Activated CD4-positive, alpha-beta T cell treated with anti-CD3 and anti-CD28 coated beads, Interleukin-2, amount 10 ng/mL, durations not matched to agents 7 days and 5 days (primary cell): ENCODE measurements at places on chromosomes 4 and X. TPM values are rescaled to one million over a fixed set of nuclear protein-coding genes. Genes with fewer than 3 reads are reported as not detected.

- H3K27ac ChIP-seq, result no peak overlapping the region
These were observed 75.8 kb upstream of the CCDC160 start for GRCh38 chrX:134161162-134161561.

GRCh38 chrX:150482537-150483206 lies 85.7 kb upstream of the MTM1 start:
- DNase-seq, result peak; percentile 19
- peaks cover 4% of the 10 kb centered on the region for H3K36me3 ChIP-seq
- H3K4me3 ChIP-seq, result no peak overlapping the region
- H3K27me3 ChIP-seq, result no peaks in the 10 kb centered on the region

- H3K4me3 ChIP-seq, result no peak overlapping the region
- H3K27ac ChIP-seq, result no peak overlapping the region
- no peak for DNase-seq
- no peaks in the 10 kb centered on the region for H3K4me1 ChIP-seq
These were observed 388.0 kb downstream of the SPRY1 start for GRCh38 chr4:123784626-123785025.

DNA sequence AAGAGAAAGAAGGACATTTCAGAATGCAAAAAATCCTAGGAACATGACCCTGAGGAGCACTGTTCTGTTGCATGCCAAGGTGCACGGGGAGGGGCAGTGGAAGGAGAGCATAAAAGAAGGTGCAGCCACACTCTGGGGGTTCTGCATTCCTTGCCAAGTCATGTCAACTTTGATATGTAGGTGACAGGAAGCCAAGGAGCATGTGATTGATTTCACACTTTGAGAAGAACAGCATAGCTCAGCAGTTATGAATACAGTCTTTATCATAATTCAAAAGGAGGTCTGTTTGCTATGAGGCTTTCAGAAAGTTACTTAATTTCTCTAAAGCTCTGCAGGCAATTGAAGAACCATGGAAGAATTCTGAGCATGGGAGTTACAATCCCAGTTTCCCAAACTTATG lies 50.6 kb downstream of the SCFD2 start:
- peaks cover 15% of the 10 kb centered on the region for H3K36me3 ChIP-seq
- no peak overlapping the region for H3K4me3 ChIP-seq
- no peaks in the 10 kb centered on the region for H3K27me3 ChIP-seq
- H3K4me1 ChIP-seq, result peaks cover 13% of the 10 kb centered on the region
- no peak overlapping the region for H3K27ac ChIP-seq

GRCh38 chrX:85115252-85115651 lies 111.6 kb downstream of the APOOL start:
- no peak for DNase-seq
- H3K4me1 ChIP-seq, result no peaks in the 10 kb centered on the region

The ATP8A1 gene
- total RNA-seq, result 21.1 TPM
